ENCODE measurements at places on chromosomes 16 and 17. TPM values are rescaled to one million over a fixed set of nuclear protein-coding genes. Genes with fewer than 3 reads are reported as not detected.

The SPSB3 gene
- total RNA-seq: 53.4 TPM

The AXIN2 gene
- 16.6 TPM for total RNA-seq

The DYNLRB2 gene
- total RNA-seq: not detected

The CYB5B gene
- total RNA-seq: 74.2 TPM

The NACA2 gene
- total RNA-seq: not detected

The PLEKHM1 gene
- 41.0 TPM for total RNA-seq

The SKA2 gene
- total RNA-seq: 50.5 TPM

The KRT27 gene
- total RNA-seq: not detected

GRCh38 chr16:64406770-64407181, 715.1 kb downstream of the CDH11 start:
- H3K4me3 ChIP-seq: no peak overlapping the region
- DNase-seq: no peak
- no peaks in the 10 kb centered on the region for H3K27me3 ChIP-seq
- H3K36me3 ChIP-seq: peaks cover 2% of the 10 kb centered on the region
- peaks cover 26% of the 10 kb centered on the region for H3K4me1 ChIP-seq

- peaks cover 46% of the 10 kb centered on the region for H3K27me3 ChIP-seq
- DNase-seq: no peak
- no peaks in the 10 kb centered on the region for H3K36me3 ChIP-seq
- no peak overlapping the region for H3K27ac ChIP-seq
Measured at GRCh38 chr17:46819906-46820351, 1.4 kb upstream of the WNT3 start.

DNA sequence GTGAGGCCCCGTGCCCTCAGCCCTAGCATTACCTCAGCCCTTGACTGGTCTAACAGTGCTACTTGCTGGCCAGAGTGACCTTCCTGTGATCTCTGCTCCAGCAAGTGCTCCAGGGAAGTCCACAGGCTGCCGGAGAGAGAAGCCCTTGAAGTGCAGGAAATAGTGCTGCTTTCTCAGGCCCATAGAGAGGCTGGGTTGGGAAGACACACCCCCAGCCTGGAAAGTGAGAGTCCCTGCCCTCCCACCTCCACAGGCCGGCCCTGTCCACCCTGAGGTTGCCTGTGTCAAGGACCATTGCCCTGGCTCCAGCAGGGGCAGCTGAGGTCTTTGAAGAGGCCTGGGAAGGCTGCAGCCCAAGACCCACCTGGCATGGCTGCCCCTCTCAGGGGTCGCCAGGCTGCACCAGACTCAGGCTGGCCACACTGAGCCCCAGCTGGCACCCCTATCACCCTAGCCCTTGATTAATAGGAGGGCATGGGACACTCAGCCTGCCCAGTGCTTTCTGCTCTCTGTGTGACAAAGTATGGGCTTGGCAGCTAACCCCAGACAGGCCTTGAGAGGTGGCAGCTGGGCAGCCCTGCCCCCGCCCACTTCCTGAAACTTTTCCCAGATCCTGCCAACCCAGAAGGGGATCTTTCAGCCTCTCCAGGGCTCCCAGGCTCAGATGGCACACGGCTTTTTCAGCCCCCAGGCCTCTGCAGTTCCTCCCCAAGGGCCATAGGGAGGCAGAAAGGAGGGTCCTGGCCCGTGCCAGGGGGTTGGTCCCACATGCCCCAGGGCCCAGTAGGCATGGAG, 21.7 kb downstream of the ATP6V0D1 start:
- H3K4me1 ChIP-seq: peaks cover 73% of the 10 kb centered on the region
- H3K27me3 ChIP-seq: no peaks in the 10 kb centered on the region
- no peak for DNase-seq
- H3K36me3 ChIP-seq: no peaks in the 10 kb centered on the region
- peak overlapping the region; percentile 42 for H3K4me3 ChIP-seq
- H3K27ac ChIP-seq: peak overlapping the region; percentile 88

DNA sequence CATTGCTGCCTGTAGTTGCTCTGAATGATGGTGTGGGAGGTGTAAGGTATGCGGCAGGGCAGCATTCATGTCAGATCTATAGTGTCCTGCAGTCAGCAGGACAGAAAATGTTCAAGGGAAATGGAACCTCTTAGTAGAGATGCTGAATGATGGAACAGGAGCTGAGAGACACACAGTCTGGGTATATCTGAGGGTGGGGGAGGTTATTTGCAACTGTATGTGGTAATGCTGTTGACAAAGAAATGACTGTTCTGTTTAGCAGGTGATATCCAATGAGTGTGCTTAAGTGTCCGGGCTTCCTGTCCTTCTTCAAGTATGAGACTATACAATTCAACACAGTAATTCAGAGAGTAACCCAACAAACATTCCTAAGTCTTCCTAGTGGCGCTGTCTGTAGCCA, 46.6 kb downstream of the STH start:
- H3K4me1 ChIP-seq: peaks cover 6% of the 10 kb centered on the region
- peaks cover 30% of the 10 kb centered on the region for H3K36me3 ChIP-seq
- H3K27ac ChIP-seq: no peak overlapping the region

DNA sequence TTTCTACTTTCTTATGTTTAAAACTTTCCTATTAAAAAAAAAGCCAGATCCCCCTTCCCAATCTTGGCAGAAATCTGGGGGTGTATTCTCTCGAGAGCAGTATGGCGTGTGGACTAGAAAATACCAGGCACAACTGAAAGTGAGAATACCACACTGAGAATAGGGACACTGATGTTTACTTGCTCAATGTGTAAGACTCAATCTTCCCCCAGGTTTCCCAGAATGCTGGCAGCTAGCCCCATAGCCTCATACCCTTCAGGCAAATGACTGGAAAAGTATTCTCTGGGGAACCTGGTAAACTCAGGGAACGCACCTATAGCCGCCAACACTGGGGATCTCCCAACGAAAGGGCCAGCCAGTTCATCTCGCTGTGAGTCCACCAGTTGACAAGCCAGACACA, 15.3 kb downstream of the ZZEF1 start:
- peak overlapping the region; percentile 47 for H3K27ac ChIP-seq
- DNase-seq: no peak
- H3K4me1 ChIP-seq: peaks cover 20% of the 10 kb centered on the region
- peaks cover 5% of the 10 kb centered on the region for H3K36me3 ChIP-seq
- no peaks in the 10 kb centered on the region for H3K27me3 ChIP-seq

DNA sequence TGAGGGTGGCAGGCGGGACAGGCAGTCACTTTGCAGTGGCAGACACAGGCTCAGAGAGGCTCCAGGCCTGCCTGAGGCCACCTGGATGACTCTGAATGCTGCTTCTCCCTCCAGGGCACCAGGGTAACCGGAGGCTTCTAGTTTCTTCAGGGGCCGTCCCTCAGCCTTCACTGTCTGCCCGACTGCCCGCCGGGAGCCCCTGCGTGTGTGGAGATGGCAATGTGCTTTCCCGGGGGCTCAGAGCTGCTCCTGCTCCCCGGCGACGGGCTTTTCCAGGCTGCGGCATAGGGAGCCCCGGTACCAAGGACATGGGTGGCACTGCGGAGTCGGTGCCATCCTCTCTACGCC, 51.5 kb downstream of the CBFA2T3 start:
- no peak for DNase-seq
- no peaks in the 10 kb centered on the region for H3K27me3 ChIP-seq
- H3K4me3 ChIP-seq: no peak overlapping the region
- peak overlapping the region; percentile 27 for H3K27ac ChIP-seq
- H3K36me3 ChIP-seq: no peaks in the 10 kb centered on the region

GRCh38 chr16:52568983-52569690, 22.2 kb upstream of the TOX3 start:
- H3K27me3 ChIP-seq: no peaks in the 10 kb centered on the region
- H3K36me3 ChIP-seq: no peaks in the 10 kb centered on the region
- H3K4me1 ChIP-seq: no peaks in the 10 kb centered on the region
- DNase-seq: no peak

- no peaks in the 10 kb centered on the region for H3K36me3 ChIP-seq
- DNase-seq: no peak
- H3K27me3 ChIP-seq: peaks cover 9% of the 10 kb centered on the region
- peaks cover 15% of the 10 kb centered on the region for H3K4me1 ChIP-seq
- no peak overlapping the region for H3K27ac ChIP-seq
Measured at GRCh38 chr16:68402748-68403040, 45.6 kb downstream of the SMPD3 start.

DNA sequence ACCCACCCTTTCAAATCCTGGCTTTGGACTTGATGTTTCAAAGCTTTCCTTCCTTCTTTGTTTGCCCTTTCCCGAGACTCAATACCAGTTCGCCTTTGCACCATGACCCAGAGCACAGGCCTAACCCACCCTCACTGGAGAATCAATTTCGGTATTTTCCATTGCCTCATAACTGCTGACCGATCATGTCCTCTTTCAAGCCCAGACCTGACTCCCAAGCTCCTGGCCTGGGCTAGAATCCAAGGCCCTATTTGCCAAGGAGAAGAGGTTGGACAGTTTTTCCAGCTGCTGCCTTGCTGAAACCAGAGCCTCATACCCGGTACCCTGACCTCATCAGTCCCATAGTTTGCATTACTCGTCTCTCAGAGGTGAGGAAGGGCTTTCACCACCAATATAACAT, 35.3 kb upstream of the HELZ start:
- peak overlapping the region; percentile 63 for H3K27ac ChIP-seq
- peaks cover 17% of the 10 kb centered on the region for H3K4me1 ChIP-seq
- H3K4me3 ChIP-seq: no peak overlapping the region
- no peak for DNase-seq
- no peaks in the 10 kb centered on the region for H3K27me3 ChIP-seq

GRCh38 chr17:39462631-39463375, 1.5 kb downstream of the CDK12 start:
- H3K4me3 ChIP-seq: peak overlapping the region; percentile 95
- H3K36me3 ChIP-seq: peaks cover 4% of the 10 kb centered on the region
- H3K27ac ChIP-seq: peak overlapping the region; percentile 98
- peaks cover 37% of the 10 kb centered on the region for H3K4me1 ChIP-seq

DNA sequence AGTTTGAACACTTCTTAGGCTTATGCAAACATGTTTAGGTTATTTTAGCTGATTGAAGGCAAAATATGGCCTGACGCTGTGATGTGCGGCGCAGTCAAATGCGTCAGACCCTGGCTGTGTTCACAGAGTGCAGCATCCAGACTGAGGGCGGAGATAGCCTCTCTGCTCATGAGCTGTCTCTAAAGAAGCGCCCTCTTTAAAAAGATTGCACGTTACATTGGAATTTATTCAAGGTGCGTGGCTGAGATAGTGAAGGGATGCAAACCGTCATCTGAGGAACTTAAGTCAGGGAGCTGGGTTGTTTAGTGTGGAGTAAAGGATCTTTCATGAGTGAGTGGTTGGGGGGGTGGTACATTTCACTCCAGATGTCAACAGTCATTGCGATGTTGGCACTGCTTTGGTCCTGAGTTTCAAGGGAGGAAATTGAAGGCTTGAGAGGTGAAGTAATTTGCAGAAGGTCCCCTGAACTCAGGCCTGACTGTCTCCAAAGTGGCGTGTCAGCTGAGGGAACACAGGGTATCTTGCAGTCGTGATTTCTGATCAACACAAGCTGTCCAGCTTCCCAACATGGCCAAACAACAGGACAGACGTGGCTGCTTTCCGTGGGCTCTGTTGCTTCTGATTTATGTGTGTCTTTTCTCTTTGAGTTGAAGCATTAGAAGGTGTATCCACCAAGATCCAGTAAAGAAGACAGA, 33.4 kb downstream of the RPTOR start:
- no peak overlapping the region for H3K4me3 ChIP-seq
- no peak overlapping the region for H3K27ac ChIP-seq
- H3K36me3 ChIP-seq: peaks cover 1% of the 10 kb centered on the region
- H3K4me1 ChIP-seq: peaks cover 2% of the 10 kb centered on the region

DNA sequence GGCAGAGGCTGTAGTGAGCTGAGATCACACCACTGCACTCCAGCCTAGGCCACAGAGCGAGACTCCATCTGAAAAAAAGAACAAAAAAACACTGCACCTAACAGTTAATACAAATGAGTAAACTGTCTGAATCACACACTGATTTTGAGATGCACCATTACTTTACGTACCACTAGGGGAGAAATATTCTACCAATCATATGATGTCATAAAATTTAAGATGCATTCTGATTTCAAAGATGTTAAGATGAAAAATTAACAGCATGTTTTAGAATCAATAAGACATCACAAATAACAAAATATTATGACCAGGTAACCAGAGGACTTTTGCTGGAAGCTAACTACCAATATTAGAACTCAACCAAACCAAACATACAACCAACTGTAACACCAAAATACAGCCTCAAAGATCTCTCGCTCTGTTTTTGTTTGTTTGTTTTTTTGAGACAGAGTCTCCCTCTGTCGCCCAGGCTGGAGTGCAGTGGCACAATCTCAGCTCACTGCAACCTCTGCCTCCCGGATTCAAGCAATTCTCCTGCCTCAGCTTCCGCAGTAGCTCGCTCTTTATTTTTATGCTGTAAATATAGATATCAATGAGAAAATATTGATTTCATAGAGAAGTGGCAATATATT, 31.6 kb downstream of the GLG1 start:
- no peak overlapping the region for H3K27ac ChIP-seq
- no peak overlapping the region for H3K4me3 ChIP-seq
- DNase-seq: no peak
- no peaks in the 10 kb centered on the region for H3K27me3 ChIP-seq
- no peaks in the 10 kb centered on the region for H3K36me3 ChIP-seq

GRCh38 chr17:65430209-65430833, 131.1 kb downstream of the AXIN2 start:
- no peak overlapping the region for H3K27ac ChIP-seq
- H3K4me1 ChIP-seq: no peaks in the 10 kb centered on the region
- H3K4me3 ChIP-seq: no peak overlapping the region
- DNase-seq: no peak
- no peaks in the 10 kb centered on the region for H3K36me3 ChIP-seq

DNA sequence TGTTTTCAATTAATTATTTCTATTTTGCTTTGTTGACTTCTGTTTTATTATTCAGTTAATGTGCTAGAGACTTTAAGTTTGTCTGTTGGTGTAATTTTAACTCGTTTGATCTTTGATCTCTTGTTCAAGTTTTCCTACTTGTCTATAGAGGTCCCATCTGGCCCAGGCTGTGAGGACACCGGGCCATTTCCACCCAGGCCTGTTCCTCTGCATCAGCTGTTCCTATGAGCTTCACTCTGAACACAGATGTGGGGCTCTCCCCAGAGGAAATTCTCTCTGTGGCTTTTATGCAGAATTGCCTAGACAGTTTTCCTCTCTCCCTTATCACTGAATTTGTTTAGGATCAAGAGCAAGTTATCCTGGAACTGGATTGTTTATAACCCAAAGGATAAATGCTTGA, 44.7 kb downstream of the MYO18A start:
- H3K27me3 ChIP-seq: no peaks in the 10 kb centered on the region
- peaks cover 41% of the 10 kb centered on the region for H3K4me1 ChIP-seq
- no peak for DNase-seq
- peaks cover 4% of the 10 kb centered on the region for H3K36me3 ChIP-seq
- H3K4me3 ChIP-seq: no peak overlapping the region

- H3K36me3 ChIP-seq: no peaks in the 10 kb centered on the region
- H3K27me3 ChIP-seq: no peaks in the 10 kb centered on the region
- no peak overlapping the region for H3K27ac ChIP-seq
- no peak overlapping the region for H3K4me3 ChIP-seq
- H3K4me1 ChIP-seq: no peaks in the 10 kb centered on the region
Measured at GRCh38 chr16:50578137-50578536, 29.9 kb downstream of the NKD1 start.

- H3K4me1 ChIP-seq: peaks cover 15% of the 10 kb centered on the region
- no peak overlapping the region for H3K27ac ChIP-seq
- H3K36me3 ChIP-seq: peaks cover 41% of the 10 kb centered on the region
- DNase-seq: peak; percentile 49
Measured at GRCh38 chr17:58089111-58089510, 5.9 kb downstream of the DYNLL2 start.

GRCh38 chr16:65672960-65673359, 551.1 kb upstream of the CDH11 start:
- no peak for DNase-seq
- no peaks in the 10 kb centered on the region for H3K27me3 ChIP-seq
- H3K36me3 ChIP-seq: no peaks in the 10 kb centered on the region
- no peak overlapping the region for H3K27ac ChIP-seq
- H3K4me1 ChIP-seq: no peaks in the 10 kb centered on the region

- H3K27ac ChIP-seq: no peak overlapping the region
- no peaks in the 10 kb centered on the region for H3K27me3 ChIP-seq
- no peak for DNase-seq
- H3K4me3 ChIP-seq: no peak overlapping the region
- no peaks in the 10 kb centered on the region for H3K36me3 ChIP-seq
- peaks cover 8% of the 10 kb centered on the region for H3K4me1 ChIP-seq
Measured at GRCh38 chr17:21061971-21062526, 19.2 kb upstream of the USP22 start.
